ENCODE measurements at places on chromosomes 5 and 9.

GRCh38 chr5:34717426-34718327 is 61.5 kb downstream of the RAI14 start:
- no peak for DNase-seq

- no peak for DNase-seq
Observed at GRCh38 chr5:65141493-65141892, 340.2 kb downstream of the ADAMTS6 start.

- DNase-seq = no peak
Observed at GRCh38 chr5:87411973-87412629, 629 bp downstream of the CCNH start.

GRCh38 chr5:40551496-40552491 is 127.9 kb upstream of the PTGER4 start:
- DNase-seq = no peak

DNA sequence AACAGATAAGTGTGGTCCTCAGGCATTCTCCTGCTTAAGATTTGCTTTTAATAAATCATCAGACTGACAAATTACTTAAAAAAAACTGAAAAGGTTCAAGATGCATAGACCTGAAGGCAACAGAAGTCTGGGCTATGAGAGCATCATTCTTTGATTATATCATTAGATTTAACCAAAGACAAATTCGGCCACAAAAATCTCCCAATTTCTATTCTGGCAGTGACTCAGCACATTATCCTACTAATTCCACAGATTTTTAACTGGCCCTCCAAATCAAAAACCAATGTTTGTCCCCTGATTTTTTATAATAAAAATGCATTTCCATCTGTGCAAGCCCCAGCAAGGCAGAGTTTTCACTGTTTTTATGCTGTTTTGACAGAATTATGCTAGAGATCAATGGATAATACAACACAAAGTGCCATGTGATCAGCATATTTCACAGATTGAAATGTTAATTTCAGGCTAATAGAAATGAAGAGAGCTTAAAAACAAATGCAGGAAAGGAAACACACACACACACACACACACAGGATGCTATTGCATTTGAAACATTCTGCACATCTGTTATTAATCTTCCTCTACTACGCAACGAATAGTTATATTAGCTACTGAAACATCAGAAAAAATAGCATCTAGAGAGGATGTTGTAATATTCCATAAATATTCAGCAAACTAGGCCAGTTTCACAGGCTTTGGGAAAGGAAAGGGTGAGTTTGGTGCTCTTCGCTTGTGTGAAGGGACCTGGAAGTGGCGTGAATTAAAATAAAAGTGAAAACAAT is 177.6 kb upstream of the ST8SIA4 start:
- DNase-seq = no peak

DNA sequence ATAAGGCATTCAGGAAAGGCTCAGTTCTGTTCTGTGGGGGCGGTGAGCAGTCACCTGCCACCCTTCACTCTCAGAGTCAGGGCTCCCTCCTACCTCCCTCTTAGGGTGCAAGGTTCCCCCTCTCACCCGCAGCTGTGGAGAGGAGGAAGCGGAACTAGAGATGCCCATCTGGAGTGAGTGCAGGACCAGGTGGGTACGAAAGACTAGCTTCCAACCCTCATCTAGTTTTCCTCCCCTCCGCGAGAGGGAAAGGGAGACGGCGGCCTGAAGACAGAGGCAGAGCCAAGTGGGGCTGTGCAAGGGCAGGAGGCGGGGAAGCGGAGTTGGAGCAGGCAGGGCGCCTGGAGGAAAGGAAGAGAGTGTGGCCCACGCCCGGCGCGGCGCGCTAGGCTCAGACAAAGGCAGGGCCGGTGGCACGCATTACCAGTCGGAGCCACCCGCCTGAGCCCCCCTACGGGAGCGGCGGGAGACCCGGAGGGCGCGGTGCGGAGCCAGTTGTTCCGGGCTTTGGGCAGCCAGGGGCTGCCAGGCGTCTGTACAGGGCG is 7.3 kb downstream of the PRR7 start:
- DNase-seq = peak; percentile 18

DNA sequence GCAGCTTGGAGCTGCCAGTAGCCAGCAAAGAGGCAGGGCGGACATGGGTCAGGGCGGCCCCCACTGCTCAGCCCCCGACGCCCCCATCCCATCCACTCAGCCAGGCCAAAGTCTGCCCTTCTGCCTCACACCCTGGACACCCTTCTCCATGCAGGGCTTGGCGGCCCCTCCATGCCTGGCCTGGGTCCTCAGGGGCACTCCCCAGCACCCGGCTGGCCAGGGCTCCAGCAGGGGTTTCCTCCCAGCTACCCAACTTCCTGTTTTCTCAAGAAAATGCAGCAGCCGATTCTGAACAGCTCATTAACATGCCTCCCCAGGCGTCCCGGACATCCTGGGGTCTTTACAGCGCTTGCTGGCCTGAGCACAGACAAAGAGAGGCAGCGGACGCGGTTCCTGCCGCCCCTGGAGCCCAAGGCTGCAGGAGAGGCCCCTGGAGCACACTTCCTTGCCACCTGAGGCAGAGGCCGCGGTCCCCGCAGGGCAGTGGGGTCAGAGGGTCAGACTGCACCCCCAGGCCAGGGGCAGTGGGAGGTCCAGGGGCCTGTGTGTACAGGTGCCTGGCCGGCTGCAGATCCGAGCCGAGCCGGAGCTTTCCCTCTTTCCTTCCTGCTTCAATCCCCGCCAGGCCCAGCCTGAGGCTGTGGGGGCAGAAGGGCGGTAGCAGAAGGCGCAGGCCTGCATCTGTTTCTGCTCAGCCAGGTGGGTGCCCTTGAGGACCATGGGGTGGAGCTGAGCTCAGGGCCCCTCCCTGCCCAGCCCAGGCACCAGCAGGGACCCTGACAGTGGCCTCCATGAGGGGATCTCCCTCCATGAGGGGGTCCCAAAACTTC is 18.7 kb upstream of the NRARP start:
- DNase-seq = no peak

- DNase-seq = no peak
Observed at GRCh38 chr9:118321788-118322187, 617.6 kb downstream of the TLR4 start.

- DNase-seq = no peak
Observed at GRCh38 chr9:79382458-79382857, 189.3 kb upstream of the TLE4 start.

GRCh38 chr5:12910641-12911040 is 1006.4 kb upstream of the CTNND2 start:
- DNase-seq = no peak

- DNase-seq = no peak
Observed at GRCh38 chr5:143986516-143987212, 174.7 kb downstream of the HMHB1 start.

DNA sequence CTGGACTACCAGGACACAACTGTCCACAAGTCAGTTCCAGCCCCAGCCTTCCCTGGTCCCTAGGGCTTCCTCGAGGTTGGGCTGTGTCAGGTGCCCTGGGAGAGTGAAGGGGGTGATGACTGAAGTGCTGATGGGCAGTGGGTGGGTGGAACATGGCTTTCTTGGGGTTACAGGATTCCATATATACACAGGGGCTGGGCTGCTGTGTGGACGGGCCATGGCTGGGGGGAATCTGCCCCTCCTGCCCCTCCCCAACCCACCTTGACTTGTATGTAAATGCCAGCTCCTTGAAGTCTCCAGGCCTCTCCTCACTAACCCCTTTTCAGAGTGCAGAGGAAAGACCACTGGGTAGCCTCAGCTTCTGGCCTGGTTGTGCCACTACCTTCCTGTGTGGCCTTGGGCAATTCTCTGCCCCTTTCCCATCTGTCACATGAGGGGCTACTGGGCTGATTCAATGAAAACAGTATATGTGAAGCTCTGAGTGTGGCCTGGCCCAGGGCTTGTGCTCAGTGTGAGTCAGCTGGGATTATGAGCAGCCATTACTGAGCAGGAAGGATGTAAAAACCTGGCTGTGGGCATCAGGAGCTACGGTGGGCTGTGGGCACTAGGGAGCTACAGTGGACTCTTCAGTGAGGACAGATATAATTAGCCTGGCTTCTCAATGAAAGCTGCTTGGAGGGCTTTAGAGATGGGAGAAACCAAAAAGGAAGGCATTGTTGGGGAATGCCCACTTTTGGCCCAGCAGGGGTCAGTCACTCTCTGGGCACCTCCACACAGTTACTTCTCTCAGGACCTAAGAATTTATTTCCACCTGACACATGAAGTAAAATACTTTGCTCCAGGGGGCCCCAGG is 23.3 kb downstream of the PITX1 start:
- DNase-seq = no peak

- DNase-seq = no peak
Observed at GRCh38 chr9:93452710-93453046, 703 bp downstream of the FAM120AOS start.

DNA sequence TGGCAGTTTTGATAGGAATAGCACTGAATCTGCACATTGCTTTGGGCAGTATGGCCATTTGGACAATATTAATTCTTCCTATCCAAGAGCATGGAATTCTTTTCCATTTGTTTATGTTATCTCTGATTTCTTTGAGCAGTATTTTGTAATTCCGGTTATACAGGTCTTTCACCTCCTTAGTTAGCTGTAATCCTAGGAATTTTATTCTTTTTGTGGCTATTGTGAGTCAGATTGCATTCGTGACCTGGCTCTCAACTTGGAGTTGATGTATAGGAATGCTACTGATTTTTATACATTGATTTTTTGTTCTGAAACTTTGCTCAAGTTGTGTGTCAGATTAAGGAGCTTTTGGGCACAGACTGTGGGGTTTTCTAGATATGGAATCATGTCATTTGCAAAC is 24.0 kb downstream of the TMEM161B start:
- DNase-seq = no peak

DNA sequence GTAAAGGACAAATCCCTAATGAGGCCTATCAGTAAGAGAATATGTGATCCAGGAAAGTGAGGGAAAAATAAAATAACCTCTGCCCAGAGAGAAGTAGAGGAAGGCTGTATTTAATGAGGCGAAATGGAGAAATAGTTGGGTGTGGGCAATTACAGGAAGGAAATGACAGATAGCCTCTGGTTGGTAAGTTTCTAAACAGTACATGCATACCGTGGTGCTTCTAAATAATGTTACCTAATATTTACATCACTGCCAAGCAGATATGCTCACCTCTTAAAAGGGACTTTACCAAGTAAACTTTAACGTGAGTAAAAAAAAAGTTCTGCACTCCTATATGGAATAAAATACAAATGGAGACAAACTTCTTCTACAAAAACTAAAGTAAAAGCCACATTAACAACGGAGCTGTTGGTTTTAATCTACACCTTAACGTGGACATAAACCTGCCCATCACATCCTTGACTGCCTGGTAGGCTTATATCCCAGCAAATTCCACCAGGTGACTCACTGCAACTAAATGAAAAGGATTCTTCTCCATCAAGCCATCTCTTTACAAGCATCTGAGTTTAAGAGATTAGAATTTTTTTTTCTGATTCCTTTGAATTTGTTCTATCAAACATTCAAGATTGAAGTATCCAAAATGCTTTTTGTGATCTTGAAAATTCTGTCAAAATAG is 12.4 kb downstream of the NFIL3 start:
- DNase-seq = no peak

DNA sequence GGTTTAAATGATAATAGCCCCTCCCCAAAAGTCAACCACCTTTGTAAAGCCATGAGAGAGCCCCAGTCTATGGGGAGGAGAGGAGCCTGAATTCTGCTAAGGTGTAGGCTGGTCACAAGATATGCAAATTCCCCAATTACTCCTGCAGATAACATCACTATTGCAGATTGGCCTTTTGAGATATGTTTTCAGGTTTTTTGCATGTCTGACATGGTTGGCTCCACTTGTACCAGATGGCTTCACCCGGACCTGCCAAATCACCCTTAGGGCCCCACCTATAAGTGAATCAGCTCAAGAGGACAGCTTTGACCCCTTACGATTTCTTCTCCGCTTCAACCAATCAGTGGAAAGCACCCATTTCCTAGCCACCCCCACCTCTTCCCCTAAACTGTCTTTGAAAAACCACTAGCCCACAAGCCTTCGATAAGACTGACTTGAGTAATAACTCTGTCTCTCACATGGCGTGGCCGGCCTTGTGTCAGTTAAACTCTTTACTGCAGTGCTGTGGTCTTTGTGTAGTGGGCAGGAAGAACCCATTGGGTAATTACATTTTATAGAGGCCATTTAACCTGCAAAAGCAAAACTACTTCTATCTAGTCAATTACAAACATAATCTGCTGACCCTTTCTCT is 69.7 kb downstream of the PRLR start:
- DNase-seq = no peak

GRCh38 chr5:120083851-120084542 is 380.1 kb upstream of the PRR16 start:
- no peak for DNase-seq

DNA sequence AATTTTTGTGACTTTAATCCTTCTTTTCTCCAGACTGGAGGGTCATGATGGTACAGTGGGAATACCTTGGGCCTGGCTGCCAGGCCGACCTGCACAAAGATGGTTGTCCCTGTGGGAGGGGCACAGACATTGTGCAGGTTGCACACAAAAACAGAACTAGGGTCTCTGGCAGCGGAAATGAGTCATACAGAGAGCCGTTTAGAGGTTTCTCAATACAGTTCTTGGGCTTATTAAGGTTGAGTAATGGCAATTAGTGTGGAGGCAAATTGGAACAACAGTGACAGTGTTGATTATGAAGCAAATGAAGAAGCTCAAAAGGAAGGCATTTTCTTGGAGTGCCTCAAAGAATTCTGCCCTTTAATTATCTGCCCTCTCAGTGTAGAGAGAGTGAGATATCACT is 173.6 kb downstream of the TENT4A start:
- no peak for DNase-seq

DNA sequence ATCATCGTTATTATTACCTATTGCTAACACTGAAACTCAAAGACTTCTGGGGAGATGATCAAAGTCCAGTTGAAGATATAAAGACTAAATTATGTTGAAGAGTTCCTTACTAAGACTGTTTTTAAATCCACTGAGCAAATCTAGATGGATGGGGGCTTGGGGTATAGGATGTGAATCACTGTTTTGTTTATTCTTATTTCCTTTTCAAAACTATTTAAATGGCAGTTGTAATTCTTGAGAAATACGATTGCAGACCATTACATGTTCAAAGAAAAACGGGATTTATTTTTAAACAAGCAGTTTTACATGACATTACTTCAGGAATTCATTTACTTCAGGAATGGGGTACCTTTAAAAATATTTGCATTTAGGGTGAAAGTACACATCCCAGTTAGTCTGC is 4.3 kb downstream of the RASGRF2 start:
- DNase-seq = no peak

DNA sequence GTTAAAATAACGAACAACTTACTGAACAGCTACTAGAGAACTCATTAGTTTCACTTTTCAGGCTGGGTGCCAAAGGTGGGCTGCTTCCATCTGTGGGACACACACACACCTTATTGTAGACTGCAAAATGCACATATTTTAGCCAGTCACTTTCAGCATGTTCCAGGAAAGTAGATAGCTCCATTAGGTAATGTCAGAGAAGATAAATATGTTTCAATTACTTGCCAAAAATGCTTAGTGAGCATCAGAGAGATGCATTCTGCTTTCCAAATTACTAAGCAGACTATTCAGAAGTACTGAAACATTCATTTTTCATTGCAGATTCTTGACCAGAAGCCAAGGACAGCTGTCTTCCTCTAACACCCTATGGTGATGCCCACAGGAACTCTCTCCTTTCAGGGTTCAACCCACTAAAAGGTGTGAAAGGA is 56.2 kb upstream of the APC start:
- no peak for DNase-seq

All from anterior cingulate cortex (tissue), 58 donors.